AG10803 (cell line): ENCODE measurements at places on chromosomes 5 and 9.

GRCh38 chr5:77744116-77744515 lies 32.0 kb downstream of the TBCA start:
- no peak for DNase-seq

GRCh38 chr9:18545636-18546360 lies 71.8 kb downstream of the ADAMTSL1 start:
- no peak for DNase-seq

DNA sequence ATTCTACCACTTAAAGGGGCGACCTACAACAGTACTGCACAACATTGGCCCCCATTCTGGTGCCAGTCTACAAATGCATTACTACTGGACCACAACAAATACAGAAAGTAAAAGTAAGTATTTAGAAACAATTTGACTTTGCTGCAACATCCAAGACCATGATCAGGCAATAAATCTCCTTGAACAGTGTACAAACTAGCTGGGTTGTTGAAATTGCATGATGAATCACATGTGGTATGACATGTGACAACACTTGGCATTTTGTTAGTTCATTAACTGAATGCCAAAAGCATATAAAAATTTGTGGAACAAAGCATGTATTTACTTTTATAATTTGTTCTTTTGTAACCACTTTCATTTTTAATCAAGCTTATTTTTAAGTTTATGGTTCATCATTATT lies 270.5 kb downstream of the NFIB start:
- DNase-seq = no peak

- peak; percentile 85 for DNase-seq
Observed at GRCh38 chr9:108551030-108551841, 304.6 kb downstream of the ACTL7B start.

DNA sequence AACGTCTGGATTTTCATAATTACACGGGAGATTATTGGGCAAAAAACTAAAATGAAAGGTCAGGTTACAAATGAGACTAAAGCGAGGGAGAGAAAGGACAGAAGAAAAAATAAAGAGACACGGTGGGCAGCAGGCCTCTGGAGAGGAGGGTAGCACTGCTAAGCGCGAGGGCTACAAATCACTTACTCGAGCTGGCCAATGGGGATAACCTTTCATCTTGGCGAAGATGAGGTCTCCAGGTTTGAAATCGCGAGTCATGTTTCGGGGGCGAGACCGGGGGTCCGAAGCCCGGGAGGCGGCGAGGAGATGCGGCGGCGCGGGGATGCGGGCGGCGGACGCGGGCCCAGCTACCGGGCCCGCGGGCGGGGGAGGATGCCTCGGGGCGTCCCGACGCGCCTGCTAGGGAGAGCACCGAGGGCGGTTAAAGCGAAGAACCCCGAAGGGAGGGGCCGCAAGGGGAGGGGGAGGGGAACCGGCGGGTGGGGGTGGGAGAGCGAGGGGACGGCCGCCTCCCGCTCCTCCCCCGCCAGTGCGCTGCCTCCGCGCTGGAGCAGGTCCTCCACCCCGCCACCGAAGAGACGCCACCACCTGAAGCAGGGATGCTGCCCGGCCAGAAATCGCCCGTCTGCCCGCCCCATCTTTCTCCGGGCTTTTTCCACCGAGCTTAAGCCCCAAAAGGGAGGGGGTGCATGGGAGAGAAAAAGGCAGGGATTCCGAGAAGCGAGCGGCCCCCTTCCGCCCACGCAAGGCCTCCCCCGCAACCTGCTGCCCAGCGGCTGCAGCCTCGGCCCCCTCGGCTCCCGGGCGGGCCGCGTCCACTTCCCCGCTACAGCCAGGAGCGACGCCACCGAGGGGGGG lies 610 bp downstream of the PSIP1 start:
- DNase-seq = peak; percentile 5

GRCh38 chr5:145495741-145496140 lies 339.4 kb downstream of the PRELID2 start:
- DNase-seq = peak; percentile 76

- DNase-seq = no peak
Observed at GRCh38 chr5:145699846-145700245, 135.3 kb downstream of the PRELID2 start.

DNA sequence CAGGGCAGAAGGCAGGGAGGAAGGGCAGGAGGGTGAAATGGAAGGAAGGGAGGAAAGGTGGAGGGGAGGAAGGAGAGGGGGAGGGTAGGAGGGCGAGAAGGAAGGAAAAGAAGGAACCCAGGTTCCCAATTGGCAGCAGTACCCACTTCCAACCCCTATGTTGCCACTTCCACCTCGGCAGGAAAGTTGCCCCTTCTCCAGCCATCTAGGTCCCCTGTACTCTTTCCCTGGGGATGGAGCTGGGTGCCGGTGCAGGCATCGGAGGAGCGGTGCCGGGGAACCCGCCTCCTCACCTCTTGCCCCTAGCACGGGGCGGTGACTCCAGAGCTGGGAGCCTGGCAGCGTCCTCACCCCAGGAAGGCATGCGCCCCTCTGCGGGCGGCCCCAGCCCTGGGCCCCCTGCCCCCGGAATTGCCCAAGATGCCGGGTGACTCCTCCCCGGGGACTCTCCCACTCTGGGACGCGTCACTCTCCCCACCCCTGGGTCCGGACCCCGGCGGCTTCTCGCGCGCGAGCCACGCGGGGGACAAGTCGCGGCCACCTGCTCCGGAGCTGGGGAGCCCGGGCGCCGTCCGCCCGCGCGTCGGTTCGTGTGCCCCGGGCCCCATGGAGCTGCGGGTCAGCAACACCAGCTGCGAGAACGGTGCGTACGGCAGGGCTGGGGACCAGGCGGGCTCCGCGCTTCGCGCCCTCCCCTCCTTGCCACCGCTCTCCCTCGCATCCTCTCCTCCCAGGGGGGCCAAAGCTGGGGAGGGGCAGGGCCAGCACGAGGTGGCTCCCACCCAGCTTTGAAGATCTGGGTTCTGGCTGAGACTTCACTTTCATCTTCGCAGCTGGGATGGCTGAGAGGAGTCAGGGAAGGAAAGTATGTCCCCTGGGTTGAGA lies at the start of gene NIPAL4:
Gene NIPAL4 (plus strand): TSS at position 499 of the 885 bp plus-strand sequence. CDS start 108 bp downstream, at position 607.
- DNase-seq = no peak

- DNase-seq = peak; percentile 11
Observed at GRCh38 chr9:105178076-105178475, 66.4 kb upstream of the SLC44A1 start.

- no peak for DNase-seq
Observed at GRCh38 chr9:99071313-99072039, 33.4 kb upstream of the TGFBR1 start.

- DNase-seq = no peak
Observed at GRCh38 chr5:66553368-66553912, 42.8 kb upstream of the MAST4 start.

- DNase-seq = no peak
Observed at GRCh38 chr5:36056422-36056821, 10.3 kb downstream of the UGT3A2 start.

- DNase-seq = no peak
Observed at GRCh38 chr5:118598311-118598710, 390.0 kb downstream of the DTWD2 start.

GRCh38 chr5:170363671-170364070 lies 25.5 kb downstream of the KCNMB1 start:
- DNase-seq = no peak

- peak; percentile 33 for DNase-seq
Observed at GRCh38 chr5:168992016-168992415, 308.9 kb downstream of the SLIT3 start.

DNA sequence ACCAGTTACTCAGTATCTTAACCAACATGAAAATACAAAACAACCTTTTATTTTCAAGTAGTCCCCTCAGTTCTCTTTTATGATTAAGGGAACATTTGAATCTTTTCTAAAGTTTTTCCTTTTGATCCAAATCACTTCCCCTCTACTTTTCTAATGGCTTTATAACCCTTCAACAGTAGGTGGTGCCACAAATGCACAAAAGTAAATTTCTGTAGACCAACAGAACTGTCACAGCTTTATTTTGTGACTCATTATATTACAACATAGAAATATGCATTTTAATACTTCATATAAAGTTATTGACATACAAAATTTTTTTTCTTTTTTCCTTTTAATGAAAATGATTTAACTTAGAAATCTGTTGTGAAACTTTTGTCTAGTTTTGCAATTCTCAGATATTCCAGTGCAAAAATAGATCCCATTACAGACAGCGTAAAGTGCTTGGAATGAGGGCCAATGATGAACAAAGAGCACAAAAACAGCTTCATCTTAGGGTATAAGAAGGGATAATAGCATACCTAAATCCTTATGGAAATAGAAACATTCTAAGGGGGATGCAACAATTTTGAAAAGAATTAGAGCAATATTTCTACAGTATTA lies 17.0 kb downstream of the NIPSNAP3B start:
- peak; percentile 53 for DNase-seq

GRCh38 chr9:131611586-131612315 lies 66.4 kb downstream of the PRRT1B start:
- DNase-seq = no peak

GRCh38 chr5:136197462-136198142 lies 4.6 kb upstream of the SMIM32 start:
- DNase-seq = no peak

DNA sequence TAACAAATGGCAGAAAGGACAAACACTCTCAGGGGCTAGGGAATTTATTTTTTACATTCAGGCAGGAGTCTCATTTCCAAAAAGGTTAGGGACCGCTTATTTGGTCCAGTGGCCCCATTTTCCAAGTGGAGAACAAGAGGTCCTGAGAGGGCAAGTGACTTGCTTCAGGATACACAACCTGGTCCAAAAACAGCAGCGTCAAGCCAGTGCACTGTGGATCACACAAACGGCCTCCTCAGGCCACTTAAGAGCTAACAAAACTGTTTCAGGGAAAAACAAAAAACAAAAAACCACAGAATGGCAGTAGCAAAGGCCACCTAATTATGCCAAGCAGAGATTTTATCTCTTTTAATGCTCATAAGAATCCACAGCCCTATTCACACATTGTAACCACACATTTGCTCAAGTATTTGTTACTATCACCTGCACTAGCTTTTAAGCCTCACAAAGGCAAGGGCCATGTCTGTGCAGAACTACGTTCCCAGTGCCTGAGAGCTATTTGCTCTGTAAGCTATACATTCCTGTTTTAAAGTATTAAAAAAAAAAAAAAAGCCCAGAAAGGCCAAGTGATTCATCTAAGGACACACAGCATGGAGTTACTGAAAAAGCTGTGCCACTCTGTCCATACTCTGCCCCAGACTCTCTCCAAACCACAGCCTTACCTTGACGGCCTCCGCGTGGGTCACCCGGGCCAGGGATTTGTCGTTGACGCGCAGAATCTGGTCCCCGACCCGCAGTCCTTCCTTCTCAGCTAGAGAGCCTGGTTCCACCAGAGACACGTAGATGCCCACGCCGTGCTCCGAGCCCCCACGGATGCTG lies 1.5 kb downstream of the WHRN start:
- DNase-seq = no peak

DNA sequence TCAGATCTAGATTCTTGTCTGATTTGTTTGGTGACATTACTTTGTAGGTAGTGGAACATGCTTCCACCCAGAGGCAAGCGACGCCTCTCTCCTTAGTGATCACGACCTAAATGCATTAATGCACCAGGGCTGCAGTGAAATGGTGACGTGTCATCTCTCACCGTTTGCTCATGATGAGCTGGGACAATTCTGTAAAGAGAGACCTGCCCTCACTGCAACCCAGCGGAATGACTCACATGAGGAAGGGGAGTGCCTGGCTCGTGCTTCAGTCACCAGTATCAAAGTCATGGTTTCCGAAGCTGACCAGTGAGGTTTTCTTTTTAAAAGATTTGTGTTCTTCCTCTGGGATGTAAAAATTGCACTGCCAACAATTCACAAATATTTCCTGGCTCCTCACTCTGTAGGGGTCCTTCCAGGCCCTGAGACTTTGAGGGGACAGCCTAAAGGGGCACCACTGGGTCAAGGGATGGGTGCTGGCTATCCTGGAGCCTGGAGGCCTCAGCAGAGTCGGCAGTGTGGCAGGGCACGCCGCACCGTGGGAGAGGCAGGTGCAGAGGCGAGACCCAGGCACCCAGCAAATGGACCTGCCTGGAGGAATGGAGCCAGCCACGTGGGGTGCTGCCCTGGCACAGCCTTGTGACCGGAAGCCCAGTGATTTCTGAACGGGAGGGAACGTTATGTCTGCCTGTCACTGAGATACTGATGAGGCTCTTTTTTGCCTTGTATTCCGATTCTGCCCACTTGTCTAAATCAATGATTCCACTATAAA lies 17.3 kb downstream of the QSOX2 start:
- peak; percentile 35 for DNase-seq

- DNase-seq = peak; percentile 76
Observed at GRCh38 chr9:33782395-33783152, 12.8 kb upstream of the PRSS3 start.

DNA sequence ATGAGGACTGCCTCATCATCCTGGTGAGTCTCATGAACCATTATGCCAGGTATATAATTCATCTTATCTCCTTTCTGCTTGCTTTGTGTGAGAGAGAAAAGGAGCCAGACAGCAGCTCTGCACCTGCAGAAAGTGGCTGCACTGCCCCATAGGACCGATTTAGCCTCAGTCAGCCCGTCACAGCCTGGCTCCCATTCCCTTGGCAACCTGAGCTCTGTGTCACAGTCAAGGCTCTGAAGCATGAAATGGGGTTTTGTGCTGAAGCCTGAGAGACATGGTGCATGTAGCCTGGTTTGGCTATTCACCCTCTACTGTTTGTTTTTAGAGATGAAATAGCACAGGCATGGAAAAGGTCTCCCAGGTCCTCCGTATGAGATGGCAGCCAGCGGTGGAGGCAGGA lies 198.3 kb downstream of the KCTD16 start:
- DNase-seq = no peak

DNA sequence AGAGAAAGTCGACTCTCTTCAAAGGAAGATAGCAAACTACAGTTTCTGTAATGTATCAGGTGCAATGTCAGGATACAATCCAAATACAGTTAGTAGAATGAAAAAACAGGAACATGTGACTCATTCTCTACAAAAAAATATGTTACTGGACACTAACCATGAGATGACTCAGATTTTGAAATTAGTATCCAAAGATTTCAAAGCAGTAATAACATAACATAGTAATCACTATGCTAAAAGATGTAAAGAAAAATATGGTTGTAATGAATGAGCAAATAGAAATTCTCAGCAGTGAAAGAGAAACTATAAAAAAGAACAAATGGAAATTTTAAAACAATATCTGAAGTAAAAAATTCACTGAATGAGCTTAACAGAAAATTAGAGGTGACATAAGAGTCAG lies 42.3 kb downstream of the SHOC1 start:
- no peak for DNase-seq

GRCh38 chr5:1498623-1499416 lies 24.9 kb downstream of the LPCAT1 start:
- no peak for DNase-seq

DNA sequence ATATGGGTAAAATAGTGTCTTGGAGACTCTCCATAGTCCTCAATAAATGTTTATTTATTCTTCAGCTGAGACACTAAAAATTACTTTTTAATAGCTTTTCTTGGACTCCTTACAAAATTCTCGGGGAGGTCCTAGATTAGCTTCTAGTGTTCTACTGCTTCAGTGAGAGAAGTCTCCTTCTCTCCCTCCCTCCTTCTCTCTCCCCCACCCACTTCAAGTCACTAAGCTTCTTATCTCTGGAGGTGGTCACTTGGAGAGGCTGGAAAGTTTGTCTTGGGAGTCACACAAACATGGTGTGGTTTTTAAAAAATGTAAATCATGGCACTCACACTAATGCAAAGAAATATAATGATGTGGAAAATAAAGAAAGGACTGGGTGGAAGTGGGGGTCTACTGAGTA lies 64.1 kb downstream of the SEMA6A start:
- no peak for DNase-seq
